ENCODE measurements at places on chromosomes 7 and 10. TPM values are rescaled to one million over a fixed set of nuclear protein-coding genes. Genes with fewer than 3 reads are reported as not detected.

GRCh38 chr7:81036057-81036456 is 117.2 kb upstream of the SEMA3C start:
- no peak for DNase-seq

GRCh38 chr10:131834152-131834810 is 66.5 kb upstream of the PPP2R2D start:
- DNase-seq = no peak

DNA sequence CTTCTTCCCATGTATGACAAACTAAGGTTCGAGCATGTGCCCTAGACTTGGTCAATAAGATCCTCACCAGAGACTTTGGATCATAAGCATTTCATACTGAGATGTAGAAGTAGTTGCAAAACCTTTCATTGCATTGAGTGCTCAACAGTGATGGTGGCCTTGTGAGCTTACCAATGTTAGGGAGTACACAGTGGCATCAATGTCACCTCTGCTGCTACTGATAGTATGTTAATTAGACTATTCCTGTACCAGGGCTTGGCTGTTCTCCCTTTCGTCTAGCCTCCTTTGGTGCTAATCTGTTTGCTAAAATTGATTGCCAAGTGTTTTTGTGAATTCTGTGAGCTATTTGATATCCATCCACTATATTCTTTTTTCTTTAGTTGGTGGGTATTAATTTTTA is 264.5 kb upstream of the SEMA3C start:
- DNase-seq = no peak

DNA sequence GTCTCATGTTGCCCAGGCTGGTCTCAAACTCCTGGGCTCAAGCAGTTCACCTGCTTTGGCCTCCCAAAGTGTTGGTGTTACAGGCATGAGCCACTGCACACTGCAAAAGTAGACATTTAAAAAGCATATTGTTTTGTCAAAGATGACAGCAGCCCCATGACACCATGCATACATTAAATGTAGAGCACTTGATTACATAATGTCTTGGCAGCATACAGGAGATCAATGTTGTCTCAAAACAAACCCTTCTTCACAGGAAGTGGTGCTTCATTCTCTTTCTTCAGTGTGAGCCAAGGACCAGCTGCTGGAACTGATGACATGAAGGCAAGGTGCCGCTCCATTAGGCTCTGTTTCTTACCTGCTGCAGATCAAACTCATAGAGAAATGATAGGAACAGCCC is 218.4 kb downstream of the KLF6 start:
- DNase-seq = no peak

- DNase-seq = no peak
These were observed 9.0 kb upstream of the TACR2 start for GRCh38 chr10:69425511-69426298.

DNA sequence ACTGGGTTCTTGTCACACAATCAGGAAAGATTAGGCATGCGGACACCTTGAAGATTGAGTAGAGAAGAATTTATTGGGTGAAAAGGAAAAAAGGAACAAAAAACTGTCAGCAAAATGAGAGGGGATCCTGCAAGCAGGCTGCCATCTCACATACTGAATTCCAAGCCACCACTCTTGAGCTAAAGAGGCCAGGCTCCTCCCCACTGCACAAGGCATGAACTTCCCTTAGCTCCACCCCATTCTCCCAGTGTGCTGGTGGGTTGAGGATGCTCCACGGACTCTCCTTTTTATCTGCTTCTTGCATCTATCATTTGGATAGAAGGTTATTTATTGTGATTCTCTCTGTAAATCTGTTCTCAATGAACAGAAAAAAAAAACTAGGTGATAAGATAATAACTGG is 79.6 kb downstream of the ANKRD7 start:
- DNase-seq = no peak

DNA sequence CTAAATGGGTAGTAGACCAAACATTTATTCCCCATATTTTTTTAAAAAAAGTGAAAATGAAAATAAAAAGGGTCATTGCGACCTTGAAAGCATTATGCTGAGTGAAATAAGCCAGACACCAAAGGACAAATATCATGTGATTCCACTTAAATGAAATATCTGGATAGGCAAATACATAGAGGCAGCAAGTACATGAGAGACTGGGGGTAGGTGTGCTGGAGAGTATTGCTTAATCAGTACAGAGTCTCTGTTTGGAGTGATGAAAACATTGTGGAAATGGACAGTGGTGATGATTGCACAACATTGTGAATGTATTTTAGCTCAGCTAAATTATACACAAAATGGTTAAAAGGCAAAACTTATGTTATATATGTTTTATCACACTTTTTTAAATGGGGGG is 169.4 kb downstream of the AKR1D1 start:
- DNase-seq = no peak

GRCh38 chr10:98074315-98074911 is 44.0 kb upstream of the CRTAC1 start:
- no peak for DNase-seq

DNA sequence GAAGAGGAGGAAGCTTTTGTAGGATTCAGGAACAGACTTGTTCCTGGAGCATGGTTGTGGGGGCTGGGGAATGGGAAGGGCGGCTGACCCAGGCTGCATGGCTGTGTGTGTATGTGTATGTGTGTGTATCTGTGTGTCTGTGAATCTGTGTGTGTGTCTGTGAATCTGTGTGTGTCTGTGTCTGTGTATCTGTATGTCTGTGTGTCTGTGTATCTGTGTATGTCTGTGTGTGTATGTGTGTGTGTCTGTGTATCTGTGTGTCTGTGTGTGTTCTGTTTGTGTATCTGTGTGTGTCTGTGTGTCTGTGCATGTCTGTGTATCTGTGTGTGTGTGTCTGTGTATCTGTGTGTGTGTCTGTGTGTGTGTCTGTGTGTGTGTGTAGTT is 6.6 kb upstream of the STX1A start:
- DNase-seq = no peak

GRCh38 chr10:100817268-100817839 is 72.0 kb downstream of the PAX2 start:
- DNase-seq = no peak

- DNase-seq = no peak
These were observed 147.1 kb downstream of the ELFN1 start for GRCh38 chr7:1817061-1817712.

- no peak for DNase-seq
These were observed at the start of gene C1QL3 for GRCh38 chr10:16521311-16522016. TSS of gene C1QL3 (minus strand) at chr10:16521879. CDS start at chr10:16521065, 814 bp downstream.

- DNase-seq = no peak
These were observed 36.6 kb downstream of the PLPP4 start for GRCh38 chr10:120493411-120494312.

GRCh38 chr10:30043476-30044270 is 15.7 kb downstream of the JCAD start:
- DNase-seq = no peak

DNA sequence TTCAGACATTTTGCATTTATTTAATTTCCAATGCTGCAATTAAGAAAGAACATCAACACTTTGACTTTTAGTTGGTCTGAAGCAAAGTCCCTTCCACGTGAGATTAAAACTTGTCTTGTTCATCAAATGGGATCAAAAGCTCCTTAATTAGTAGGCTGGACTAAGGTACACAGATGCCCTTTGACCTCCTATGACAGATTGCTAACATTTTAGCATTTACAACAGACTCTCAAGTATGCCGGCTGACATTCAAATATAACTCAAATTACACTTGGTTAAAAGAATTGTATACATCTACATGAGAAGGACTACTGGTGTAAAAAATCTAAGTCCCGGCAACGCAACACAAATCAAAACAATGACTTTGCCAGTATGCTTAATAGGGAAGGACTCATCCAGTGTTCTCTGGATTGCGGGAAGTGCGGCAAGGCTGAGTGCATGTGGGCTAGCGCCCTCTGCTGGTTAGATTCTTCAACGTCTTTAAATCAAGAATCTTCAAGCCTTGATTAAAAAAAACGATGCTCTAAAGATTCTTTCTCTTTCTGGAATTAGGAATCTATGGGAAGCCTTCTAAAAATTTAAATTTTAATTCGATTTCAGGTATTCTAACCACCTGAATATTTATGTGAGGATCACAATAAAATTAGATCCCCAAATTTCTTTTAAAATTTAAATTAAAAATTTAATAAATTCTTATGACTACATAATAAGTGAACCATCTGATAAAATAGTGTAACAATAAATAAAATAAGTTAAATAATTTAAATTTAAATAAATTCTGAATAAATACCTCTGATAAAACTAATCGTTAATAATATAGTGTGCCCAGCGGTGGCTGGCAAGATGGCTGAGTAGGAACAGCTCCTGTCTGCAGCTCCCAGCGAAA is 444.7 kb downstream of the DGKB start:
- DNase-seq = peak; percentile 64

DNA sequence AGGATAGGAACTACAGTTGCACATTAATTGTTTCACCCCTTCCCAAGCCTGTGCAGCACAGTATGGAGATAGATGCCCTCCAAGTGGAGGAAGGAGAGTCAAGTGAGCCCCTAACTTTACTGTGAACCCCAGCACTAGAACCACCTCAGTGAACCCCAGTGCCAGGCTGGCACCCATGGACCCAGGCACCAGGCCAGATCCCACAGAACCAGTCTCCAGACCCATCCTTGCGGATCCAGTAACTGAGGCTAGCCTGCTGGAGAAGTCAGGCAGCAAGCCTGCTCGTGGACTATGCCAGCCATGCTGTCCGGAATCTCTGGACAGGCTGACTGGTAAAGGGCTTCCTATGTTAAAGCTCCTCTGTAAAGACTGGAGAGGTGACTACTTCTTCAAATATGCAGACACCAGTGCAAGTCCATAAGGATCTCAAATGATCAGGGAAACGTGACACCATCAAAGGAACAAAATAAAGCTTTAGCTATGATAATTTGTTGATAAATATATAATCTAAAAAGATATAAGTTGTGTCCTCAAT is 27.7 kb downstream of the SHOC2 start:
- peak; percentile 6 for DNase-seq

GRCh38 chr7:30437823-30438574 is 40.6 kb downstream of the NOD1 start:
- DNase-seq = no peak

DNA sequence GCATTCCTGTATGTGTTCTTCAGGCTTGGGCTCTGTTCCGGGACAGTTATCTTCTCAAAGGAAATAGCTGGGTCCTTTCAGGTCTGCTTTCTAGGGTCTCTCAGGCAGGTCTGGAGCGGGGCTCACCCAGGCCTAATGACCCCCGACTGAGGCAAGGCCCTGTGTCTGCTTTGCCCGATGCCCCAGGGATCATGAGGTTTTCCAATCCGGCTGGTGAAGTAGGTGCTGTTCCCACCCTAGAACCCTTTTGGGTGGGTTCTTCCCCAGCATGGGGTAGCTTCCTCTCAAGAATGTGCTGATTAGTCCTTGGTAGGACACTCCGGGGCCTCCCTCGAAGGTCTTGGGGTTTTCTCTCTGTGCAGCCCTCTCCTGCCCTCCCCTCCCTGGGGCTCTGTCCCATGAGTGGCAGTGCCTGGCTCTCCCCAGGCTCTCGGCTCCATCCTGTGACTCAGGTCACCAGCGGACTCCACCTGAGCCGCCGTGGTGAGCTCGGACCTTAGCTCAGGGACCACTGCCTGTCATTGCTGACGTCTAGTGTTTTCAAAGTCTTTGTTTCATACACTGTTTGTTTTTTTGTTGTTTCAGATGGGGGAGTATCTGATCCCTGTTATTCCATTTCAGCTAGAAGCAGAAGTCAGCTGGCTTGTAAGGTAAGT is 71.0 kb upstream of the NKX6-2 start:
- no peak for DNase-seq

GRCh38 chr10:83425306-83425705 is 714.0 kb upstream of the GHITM start:
- DNase-seq = no peak

DNA sequence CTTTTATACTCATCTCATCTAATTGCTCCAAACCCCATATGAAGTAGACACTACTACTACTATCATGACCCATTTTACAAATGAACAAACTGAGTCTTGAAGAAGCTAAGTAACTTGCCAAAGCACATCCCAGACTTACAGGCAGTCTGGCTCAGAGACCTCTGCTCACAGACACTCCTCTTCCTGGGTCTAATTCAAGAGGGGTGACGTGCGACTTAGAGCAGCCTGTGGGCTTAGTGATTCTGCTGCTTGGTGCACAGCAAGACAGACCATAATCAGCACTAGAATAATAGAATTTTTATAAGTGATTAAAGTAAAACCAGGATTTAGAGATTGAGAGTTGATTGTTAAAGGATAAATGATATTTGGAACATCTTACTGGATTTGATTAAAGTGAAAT is 750.8 kb downstream of the AUTS2 start:
- no peak for DNase-seq

DNA sequence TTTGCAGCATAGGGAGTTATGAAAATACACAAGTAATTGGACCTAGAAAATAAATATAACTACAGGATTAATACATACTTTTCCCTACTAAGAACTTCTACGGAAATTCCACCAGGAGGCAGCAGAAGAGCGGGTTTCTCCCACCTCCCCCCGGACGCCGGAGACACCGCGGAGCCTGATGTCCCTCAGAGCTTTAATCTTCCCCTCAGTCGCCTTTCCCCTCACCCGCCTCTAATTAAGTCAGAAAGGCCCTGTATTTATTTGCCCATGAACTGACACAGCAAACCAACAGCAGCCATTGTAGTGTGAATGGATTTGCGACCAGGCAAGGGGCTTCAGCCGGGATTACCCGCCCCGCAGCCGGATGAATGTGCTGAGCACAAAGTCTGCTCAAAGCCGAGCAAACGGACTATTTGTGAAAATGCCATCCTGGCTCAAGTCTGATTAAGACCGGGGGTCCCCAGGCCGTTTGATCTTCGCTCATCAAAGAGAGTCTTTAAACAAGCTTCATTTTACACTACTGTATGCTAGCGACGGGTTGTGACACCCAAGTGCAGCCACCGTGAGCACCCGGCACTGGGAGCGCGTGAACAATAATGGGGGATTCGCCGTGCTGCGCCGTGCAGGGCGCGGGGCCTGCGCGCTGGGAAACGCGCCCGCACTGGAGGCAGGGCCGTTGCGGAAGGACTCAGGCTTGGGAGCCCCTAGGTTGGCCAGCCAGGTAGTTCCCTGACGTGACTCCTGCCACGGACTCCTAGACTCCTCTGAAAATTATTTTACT is 5.6 kb upstream of the DKK1 start:
- peak; percentile 57 for DNase-seq

GRCh38 chr7:22732556-22733126 is 5.6 kb downstream of the IL6 start:
- DNase-seq = peak; percentile 42

DNA sequence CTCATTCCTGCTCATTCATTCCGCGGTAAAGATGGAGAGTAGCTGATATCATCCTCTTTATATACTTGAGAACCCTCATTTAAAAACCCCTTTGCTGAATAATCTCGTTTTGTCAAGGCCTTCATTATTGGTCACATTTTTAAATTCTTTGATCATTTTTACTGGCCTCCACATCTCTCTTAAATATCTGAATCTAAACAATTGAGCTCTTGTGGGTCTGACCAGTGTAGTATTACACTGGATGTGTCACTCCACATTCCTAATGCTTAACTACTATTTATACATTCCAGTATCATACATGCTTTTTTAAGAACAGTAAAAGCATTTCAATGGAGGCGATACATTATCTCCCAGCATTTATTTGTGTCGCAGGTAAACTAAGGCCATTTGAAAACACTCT is 12.6 kb upstream of the PRPS1L1 start:
- peak; percentile 39 for DNase-seq

Gene FOXK1
- total RNA-seq = 36.7 TPM

Gene NSUN6
- 4.2 TPM for total RNA-seq

Gene FANK1
- total RNA-seq = 0.94 TPM

Gene CYP3A7
- not detected for total RNA-seq

Gene ABCC2
- total RNA-seq = 1.7 TPM

Gene TMEM236
- 0.15 TPM for total RNA-seq

Gene BICC1
- 61.8 TPM for total RNA-seq

Gene PCLO
- 0.64 TPM for total RNA-seq

Gene HOGA1
- 0.48 TPM for total RNA-seq

Gene CAV1
- total RNA-seq = 1,104 TPM

Gene MMRN2
- total RNA-seq = 0.57 TPM

Gene TEX36
- not detected for total RNA-seq

Gene NOD1
- total RNA-seq = 3.5 TPM

Gene FGFR2
- total RNA-seq = not detected

Measured in HFFc6 (cell line).